ENCODE measurements at places on chromosomes 12 and 14.

DNA sequence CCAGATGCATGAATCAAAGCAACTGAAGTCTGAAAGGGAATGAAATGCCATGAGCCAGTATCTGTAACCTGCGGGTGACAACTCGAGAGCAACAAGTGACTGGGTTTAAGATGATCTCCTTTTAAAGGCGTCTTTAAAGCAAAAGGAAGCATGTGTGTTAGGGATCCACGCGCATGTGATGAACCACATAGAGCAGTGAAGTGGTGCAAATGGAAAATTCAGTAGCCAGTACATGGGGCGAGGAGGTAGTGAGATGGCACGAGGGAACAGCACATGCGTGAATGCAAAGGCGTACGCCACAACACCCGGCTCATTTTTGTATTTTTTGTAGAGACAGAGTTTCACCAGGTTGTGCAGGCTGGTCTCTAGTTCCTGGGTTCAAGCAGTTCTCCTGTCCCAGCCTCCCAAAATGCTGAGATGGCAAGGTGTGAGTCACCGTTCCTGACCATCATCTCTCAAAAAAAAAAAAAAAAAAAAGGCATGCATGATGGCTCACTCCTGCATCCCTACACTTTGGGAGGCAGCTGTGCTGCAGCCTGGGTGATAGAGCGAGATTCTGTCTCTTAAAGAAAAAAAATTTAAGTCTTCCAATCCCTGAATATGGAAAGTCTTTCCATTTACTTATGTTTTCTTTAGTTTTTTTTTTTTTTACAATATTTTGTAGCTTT, 24.6 kb upstream of the BCL7A start:
- DNase-seq = no peak

DNA sequence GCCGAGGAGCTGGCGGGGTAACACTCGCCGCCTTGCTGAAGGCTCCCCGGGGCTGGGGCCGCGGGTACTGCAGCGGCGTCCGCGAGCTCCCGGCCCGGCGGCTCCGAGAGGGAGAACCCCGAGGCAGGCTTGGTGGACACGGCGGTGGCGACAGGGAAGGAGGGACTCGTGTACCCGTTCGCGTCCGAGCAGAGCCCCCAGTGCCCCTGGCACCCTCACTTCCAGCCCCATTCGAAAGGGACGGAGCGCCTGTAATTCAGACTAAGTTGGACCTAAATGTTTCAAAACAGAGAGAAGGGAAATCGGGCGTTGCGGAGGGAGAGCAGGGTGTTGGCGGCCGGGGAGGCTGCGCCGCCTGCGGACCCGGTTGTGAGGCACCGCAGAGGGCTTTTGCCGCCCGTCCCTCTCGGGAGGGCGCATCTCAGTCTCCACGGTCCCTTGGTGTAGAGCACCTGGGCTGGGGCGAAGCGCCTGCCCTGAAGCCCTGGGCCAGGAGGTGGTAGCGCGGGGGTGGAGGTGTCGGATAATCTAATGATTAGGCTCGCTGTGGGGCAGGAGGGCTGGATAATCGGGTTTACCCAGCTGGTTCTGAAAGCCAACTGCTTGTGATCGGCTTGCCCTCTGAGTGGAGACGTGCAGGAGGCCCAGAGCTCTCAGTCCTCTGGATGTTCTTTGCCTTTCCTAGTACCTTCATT, 771 bp downstream of the DAAM1 start:
- DNase-seq = no peak

GRCh38 chr12:132143336-132144071, 615 bp downstream of the DDX51 start:
- no peak for DNase-seq

DNA sequence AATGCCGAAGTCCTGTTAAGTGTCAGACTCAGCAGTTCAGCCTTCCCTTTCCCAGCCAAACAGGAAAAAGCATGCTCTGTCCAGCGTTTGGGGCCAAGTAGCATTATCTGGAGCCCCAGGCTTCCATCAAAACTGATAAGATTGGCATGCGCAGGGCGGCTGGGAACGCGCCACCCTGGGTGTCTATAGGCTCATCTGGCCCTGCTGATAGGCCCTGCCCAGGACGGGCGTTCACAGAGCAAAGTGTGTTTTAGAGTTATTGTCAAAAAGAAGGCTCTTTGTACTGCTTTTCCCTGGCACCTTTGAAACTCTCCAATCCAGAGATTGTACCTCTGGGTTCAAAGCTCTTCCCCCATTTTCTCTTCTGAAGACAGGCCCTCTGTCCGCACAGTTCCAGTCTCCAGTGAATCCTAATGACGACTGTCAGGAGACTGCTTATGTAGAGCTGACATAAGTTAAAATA, at the start of gene ART4:
Gene ART4, minus strand, starts transcription at position 102 of the 463 bp plus-strand sequence. CDS start 413 bp downstream, outside the sequence.
- DNase-seq = no peak

GRCh38 chr14:104968153-104968527, 10.0 kb downstream of the AHNAK2 start:
- DNase-seq = no peak

GRCh38 chr12:27178723-27179399, 65.2 kb upstream of the STK38L start:
- DNase-seq = no peak

GRCh38 chr14:92941531-92941930, 18.6 kb downstream of the CHGA start:
- no peak for DNase-seq

DNA sequence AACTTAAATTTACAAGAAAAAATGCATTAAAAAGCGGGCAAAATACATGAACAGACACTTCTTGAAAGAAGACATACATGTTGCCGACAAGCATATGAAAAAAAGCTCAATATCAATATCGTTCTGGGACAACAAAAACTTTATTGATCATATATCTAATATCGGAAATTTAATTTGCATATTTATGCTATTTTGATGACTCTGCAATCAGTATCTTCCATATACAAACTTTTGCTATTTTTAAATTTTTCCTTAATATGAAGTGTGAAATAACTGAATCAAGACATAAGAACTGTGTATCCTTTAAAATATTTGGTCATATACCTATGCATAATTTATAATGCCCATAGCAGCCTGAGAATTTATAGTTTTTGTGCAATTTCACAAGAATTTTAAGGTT, 224.6 kb downstream of the ALX1 start:
- no peak for DNase-seq
